Kidney epithelial cell (primary cell): ENCODE measurements at places on chromosomes 3 and 15. TPM values are rescaled to one million over a fixed set of nuclear protein-coding genes. Genes with fewer than 3 reads are reported as not detected.

The PPARG gene
- 14.7 and 16.3 TPM in 2 replicates for total RNA-seq

The USP50 gene
- 0.41 TPM in 1 of 2 replicates, not detected in the other for total RNA-seq

The MYH15 gene
- 0.07 TPM in 1 of 2 replicates, not detected in the other for total RNA-seq

The ROBO1 gene
- 31.7 and 38.2 TPM in 2 replicates for total RNA-seq

The C3orf49 gene
- total RNA-seq: not detected in 2 replicates

DNA sequence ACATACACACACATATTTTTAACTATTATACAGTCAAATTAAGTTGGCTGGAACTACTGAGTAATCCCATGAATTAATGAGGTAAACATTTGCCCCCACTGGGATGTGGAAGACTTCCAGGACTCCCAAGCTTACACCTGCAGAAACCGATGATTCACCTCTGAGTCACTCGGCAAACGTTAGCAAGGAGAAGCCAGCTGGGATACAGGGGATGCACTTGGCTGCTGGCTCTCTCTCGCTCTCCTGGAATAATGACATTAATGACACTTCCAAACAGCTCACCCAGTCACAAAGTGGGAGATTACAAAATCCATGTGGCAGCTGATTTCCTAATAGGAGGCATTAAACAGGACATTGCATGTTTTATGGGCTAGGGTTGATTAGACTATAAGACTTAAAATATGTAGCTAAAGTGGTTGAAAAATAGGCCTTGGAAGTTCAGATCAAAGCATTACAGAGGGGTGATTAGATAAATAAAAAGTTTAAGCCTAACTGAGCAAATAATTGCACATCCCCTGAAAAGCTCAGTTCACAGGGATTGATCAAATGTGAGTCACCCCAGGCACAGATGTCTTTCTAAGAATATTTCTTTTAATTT lies 500.9 kb downstream of the SOX2 start:
- DNase-seq: peak; percentile 99

DNA sequence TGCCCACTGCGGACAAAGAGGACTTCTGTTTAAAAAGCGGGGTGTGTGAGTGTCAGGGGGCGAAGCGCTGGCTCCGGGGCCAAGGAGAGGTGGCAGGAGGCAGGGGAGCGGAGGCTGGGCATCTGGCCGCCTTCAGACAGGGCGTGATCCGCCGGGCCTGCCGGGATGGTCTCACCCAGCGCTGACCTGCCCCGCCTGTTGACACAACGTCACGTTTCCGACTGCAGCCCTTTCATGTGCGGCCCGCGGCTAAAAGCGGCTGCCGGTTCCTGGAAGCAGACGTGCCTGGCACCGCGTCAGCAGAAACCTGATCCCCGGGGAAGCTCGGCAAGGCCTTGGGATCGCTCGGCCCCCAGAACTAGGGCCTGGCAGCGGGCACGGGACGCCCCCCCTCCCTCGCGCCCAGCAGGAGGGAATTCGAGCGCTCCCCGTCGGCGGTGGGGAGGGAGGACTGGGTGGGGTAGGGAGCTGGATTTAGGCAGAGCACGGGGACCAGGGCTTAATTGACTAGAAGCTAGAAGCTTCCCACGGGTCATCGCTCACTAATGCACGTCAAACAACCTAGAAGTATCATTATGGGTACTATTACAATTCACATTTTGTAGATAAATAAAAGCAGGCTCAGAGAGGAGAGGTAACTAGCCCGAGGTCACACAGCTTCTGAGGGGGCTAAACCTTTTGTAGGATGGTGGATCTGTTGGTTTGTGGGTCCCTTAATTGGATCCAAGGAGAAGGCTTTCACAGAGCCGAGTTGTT lies 7.7 kb downstream of the BHLHE40 start:
- DNase-seq: peak; percentile 95

DNA sequence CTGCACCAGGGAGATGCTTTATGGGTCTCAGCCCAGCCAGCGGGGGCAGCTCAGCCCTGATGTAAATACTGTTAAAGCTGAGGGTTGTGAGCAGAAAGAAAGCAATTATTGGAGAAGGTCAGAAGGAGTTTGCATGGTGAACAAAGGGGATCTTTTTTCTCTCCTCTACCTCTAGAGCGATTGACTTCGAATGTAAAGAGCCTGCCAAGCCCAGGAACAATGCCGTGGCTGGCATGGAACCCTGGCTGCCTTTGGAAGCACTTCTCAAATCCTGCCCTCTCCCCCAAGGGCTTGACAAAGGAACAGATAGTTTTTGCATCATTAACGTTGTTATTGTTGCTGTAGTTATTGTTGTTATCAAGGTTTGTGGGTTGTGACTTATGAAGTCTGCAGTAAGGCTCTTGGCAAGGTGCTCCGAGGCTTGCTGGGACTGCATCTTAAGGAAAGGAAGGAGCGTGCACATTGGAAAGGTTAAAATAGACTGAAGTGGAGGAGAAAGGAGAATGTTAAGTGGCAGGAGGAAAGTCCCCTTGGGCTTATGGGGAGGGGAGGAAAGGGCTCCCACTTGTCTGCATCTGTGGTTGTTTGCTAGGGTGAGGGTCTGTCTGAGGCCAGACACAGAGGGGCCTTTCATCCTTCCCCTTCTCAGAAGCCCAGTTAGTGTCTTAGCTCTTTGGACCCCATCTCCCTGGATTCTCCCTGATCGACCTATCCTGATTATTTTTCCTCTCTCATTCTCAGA lies 16.7 kb downstream of the PDIA5 start:
- DNase-seq: no peak

GRCh38 chr3:13538520-13539291 lies 10.2 kb upstream of the FBLN2 start:
- DNase-seq: no peak

- no peak for DNase-seq
Observed at GRCh38 chr15:92666780-92667179, 11.2 kb upstream of the FAM174B start.

DNA sequence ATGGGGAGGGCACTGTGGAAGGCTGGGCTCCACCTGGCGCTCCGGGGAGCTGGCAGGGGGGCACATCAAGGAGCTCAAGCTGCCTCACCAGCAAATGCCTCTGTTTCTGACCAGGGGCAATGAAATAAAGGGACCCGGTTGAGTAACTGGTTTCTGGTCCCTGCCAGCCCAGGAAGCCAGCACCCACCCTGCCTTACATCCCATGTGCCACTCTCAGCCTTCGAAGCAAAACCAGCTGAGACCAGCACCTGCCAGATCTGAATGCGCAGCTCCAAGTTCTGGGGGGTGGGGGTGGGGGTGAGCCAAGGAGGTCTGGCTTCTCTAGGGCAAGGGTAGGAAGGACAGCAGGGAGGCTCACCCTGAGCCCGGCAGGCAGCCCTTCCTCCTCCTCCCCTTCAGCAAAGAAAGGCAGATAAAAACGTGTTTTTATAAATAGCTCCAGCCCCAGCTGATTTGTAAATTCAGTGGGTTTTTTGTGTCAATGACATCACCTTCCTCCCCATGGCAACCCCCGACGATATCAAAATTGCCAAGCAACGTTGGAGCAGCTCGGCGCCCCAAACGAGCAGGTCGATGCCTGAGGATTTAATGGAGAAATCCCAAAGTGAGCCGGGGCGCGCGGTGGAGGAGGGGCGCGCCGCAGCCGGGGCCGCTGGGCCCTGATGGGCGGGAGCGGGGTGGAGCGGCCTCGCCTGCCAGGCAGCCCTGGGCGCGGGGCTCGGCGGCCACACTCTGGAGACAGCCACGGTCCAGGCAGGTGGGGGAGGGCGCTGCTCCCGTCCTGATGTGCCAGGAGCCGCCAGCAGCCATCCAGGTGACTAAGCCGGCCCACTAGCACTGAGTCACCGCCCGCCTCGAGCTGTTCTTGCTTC lies at the start of gene PAK6:
TSS of gene PAK6 (plus strand) at position 532 of the 872 bp plus-strand sequence. CDS start 25,723 bp downstream, outside the sequence.
- peak; percentile 51 for DNase-seq
